Activated CD4-positive, alpha-beta T cell treated with anti-CD3 and anti-CD28 coated beads, Interleukin-2, amount 50 U/mL, for 16 hours (primary cell): ENCODE measurements at places on chromosomes 3 and 15.

- DNase-seq: no peak
These were observed 75.6 kb downstream of the PDZRN3 start for GRCh38 chr3:73549051-73549600.

DNA sequence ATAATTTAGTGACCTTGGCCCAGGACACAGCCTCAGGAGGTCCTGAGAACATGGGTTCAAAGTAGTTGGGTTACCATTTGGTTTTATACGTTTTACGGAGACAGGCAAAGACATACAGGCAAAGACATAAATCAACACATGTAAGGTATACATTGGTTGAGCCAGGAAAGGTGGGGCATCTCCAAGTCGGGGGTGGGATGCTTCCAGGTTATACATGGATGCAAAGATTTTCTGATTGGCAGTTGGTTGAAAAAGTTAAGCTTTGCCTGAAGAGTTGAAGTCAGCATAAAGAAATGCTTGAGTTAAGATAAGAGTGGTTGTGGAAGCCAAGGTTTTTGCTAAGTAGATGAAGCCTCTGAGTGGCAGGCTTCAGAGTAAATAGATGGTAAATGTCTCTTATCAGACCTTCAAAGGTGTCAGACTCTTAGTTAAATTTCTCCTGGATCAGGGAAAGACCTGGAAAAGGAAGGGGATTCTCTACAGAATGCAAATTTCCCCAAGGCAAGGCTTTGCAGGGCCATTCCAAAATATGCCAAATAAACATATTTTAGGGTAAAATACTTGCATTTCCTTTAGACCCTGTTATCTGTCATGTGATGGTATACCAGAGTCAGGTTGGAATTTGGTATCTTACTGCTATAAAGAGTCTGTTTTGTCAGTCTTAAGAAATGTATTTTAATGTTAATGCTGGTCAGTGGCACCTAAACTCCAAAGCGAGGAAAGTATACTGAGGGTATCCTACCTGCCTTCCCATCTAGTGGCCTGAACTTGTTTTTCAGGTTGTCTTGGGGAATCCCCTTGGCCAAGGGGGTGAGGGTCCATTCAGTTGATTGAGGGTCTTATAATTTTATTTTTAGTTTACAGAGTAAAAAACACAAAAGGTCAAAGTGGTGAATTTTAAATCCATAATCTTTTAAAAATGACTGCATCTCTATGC lies 8.2 kb upstream of the PDHB start:
- DNase-seq: no peak

DNA sequence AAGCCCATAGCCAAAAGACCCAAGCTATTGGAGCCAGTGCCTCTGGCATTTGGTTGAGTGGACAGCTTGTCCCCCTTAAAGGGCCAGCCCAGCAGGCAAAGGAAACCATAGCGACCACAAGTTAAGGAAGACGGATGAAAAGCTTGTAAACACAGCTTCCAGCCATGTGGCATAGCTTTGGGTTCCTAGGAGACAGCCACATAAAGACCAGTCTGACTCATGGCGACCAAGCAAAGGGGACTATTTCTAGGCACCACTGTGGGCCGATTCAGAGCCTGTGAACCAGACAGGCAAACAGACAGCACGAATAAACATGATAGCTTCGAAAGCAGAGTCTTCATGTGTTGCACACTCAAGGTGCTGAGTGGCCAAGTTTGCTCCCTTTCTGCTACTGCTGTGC lies 30.5 kb upstream of the SRGAP3 start:
- DNase-seq: no peak

DNA sequence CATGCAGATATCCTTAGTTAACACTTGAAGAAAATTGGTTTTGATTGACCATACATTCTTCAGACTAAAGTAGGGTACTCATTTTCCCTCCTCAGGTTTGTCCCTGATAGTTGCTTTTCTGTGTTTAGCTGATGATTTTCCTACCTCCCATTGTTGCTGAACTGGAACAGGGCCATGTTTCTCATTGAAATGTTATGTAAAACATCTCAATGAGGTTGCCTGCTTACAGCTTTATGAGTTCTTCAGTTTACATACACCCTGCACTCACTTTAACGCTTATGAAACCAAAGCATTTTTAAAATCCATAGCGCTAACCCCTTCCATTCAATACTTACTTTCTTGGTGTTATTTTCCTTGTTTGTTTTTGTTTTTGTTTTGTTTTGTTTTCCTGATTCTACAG lies 61.9 kb downstream of the HMG20A start:
- DNase-seq: no peak
